ENCODE measurements at places on chromosomes 1 and 21.
A peak's percentile ranks its signal among the peaks of the same experiment; 100 is the strongest.

GRCh38 chr1:223831755-223832636 is 13.8 kb downstream of the TP53BP2 start:
- DNase-seq, result no peak

DNA sequence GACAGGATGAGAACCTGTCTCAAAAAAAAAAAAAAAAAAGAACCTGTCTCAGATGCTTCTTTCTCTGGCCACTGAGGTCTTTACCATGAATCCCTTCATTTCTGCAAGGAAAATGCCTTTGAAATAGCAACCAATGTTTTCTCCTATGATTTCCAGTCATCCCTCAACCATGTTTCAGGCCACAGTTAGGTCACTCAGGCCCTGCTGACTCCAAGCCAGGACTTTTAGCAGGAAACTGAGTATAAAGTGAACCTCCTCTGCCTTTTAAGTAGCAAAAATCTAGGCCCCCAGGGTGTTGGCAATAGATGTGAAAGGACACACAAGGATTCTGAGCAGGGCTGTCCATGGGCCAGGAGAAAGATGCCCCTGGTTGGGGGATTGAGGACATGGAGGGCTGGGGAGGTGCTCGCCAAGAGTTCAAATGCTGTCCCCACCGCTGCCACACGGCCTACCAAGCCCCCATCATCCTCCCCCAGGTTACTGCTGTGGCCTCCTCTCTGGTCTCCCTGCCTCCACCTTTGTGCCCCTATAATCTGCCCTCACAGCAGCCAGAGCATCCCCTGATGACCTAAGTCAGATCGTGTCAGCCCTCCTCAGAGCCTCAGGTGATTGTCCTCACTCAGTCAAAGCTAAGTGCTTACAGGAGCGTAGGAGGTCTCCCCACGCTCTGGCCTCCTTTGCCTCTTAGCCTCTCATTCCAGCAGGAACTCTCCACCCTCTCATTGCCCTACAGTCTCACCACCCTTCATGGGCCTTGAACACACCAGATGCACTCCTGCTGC is 54.6 kb downstream of the MATN1 start:
- no peak for DNase-seq

- DNase-seq, result no peak
Measured at GRCh38 chr1:78377356-78377928, 113.3 kb upstream of the PTGFR start.

DNA sequence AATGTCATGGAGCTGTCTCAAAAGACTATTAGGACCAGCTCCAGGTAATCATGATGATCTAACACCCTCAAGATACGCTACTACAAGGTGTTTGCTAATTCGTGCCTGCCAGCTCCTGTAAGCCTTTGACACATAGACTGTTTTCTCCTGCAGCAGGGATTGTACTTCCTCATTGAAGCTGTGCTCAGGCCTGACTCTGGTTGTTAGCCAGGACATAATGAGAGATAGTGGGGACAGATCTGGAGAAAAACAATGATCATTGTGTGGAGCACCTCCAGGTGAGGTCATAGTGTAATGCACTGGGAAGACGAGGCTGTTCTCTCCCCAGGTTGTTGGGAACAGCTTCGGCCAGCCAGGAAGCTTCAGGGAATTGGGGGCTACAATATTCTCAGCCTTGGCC is 94.6 kb downstream of the SETD4 start:
- DNase-seq, result no peak

DNA sequence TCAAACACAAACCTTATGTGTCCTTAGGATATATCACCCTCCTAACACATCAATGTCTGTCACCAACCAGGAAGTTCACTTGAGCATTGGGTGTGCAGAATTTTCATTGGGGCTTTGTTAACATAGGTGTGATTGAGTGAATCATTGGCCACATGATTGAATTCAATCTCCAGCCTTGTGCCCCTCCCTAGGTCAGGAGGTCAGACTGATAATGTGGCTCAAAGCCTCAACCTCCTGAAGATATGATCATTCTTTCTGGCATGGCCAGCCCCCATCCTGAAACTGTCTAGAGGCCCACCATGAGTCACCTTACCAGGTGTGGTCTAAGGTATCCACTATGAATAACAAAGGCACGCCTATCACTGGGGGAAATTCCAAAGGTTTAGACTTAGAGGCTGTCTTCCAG is 90.1 kb downstream of the PKN2 start:
- no peak for DNase-seq

DNA sequence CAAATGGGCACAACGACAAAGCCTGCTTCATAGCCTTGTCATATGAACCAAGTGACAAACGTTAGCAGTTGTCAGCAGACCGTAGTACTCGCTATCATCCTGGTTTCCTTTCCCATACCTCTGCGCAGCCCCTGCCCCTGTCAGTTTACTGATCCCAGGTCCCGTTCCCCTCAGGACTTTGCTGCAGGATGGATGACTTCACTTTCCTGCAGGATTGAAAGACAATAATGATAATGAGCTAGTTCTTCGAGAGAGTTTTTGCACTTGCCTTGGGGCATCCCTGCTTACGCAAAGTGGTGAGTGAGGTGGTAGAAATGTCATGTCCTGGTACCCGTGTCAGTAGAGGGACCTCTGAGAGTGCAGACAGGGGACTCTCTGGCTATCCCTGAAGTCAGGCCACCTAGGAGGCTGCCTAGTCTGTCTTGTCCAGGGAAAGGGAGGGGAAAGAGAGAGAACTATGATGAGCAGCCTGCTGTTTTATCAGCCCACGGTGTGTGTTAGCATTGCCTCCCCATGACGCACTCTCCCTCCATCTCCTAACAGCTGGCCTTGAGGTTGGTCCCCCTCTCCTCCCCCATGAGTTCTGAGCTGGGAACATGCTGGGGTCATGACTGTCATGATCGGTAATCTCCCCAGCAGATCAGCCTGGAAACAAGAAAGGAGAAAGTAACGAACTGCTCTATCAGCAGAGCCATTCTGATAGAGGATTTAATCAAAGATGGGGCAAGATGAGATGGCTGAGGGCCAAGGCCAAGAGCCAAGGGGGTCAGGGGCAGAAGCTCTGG is 53.7 kb downstream of the ELK4 start:
- no peak for DNase-seq

DNA sequence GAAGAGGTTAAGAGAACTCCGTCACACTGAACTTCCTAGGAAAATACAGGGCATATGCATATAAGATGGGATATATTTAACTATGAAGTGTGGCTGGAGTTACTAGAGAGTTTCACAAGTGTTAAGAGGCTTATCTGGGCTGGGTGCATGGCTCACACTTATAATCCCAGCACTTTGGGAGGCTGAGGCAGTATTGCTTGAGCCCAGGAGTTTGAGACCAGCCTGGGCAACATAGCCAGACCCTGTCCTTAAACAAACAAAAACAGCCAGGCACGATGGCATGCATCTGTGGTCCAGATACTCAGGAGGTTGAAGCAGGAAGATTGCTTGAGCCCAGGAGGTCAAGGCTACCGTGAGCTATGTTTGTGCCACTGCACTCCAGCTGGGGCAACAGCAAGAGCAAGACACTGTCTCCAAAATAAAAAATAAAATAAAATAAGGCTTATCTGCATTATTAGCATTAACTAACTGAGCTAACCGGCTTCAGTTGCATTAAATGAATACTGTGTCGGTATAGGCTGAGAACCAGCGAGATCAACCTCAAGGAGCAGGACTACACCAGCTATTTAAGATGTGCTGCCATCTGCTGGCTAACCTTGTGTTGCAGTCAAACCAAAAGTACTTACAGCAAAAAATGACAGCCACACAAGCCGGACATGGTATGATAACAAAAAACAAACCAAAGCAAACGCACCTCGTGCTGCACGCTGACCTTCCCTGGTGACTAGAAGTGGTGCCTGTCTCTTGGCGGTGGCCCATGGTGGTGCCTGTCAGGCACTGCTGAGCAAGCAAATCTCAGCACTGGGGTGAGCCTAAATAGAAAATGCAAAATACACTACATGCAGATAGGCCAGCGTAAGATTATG is 19.7 kb upstream of the RBBP5 start:
- peak; percentile 29 for DNase-seq

DNA sequence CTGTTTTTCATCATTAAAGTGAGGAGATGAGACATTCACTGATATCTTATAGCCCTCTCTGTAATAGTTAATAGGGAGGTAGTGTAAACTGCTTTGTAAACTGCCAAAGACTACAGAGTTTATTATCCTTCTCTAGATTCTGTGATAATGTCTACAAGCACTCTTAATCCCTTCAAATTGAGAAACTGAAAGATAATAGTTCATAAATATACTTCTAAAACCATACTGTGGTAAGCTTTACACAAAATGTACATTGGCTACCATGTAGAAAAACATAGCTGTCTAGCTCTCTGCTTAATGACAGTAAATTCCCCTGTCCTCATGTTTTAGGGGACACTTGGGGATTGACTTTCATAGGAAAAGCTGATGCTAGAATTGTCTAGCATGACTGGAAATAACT is 39.6 kb downstream of the CXADR start:
- DNase-seq, result no peak

DNA sequence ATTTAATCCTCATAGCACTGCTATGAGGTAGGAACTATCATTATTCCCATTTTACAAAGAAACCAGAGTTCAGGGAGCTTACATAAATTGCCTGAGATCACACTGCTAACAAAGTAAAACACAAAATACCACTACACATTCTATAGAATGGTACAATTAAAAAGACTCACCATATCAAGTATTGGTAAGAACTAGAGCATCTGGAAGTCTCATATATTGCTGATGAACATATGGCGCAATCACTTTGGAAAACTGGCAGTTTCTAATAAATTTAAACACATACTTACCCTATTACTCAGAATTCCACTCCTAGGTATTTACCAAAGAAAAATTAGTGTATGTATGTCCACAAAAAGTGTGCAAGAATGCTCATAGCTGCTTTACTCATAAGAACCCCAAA is 261.5 kb downstream of the RRAGC start:
- no peak for DNase-seq

DNA sequence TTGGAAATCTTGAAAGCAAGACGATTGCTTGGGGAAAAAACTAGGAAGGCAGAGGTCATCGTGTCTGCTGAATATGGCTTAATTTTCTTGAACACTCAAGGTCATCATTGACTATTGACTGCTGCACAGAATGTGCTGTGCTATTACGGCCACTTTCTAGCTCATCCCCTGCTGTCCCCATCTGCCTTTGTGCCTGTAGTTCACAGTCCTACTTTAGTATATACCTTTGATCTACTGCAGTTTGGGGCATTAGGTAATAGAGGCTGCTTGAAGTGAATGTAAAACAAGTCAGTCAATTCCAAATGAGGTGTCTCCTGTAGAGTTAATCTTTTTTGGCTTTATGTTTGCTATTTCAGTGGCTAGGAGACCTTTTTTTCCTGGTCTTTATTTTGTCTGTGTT is 8.3 kb downstream of the RAB4A start:
- DNase-seq, result no peak

GRCh38 chr1:43958351-43959255 is 11.2 kb upstream of the DPH2 start:
- no peak for DNase-seq

GRCh38 chr1:5811419-5811818 is 180.8 kb downstream of the NPHP4 start:
- DNase-seq, result no peak

DNA sequence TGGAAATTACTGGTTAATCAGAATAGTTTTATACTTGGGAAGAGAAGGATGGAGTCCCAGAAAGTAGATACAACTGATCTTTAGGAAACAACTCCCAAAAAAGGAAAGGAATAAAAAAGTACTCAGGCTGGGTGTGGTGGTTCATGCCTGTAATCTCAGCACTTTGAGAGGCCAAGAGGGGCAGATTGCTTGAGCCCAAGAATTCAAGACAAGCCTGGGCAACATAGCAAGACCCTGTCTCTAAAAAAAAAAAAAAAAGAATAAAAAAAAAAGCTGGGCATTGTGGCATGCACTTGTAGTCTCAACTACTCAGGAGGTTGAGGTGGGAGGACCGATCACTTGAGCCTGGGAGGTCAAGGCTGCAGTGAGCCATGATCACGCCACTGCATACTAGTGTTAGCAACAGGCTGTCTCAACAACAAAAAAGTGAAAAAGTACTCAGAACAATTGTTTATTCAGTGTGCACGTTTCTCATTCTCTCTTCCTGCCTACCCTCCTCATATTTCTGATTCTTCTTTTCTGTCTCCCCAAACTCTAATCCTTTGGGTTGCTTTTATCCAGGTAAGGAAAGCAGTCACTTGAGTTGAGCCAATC is 2.2 kb upstream of the DHCR24 start:
- no peak for DNase-seq

- no peak for DNase-seq
Measured at GRCh38 chr1:51928896-51929295, 50.4 kb upstream of the NRDC start.

- no peak for DNase-seq
Measured at GRCh38 chr1:85576266-85576641, 4.3 kb upstream of the CCN1 start.

GRCh38 chr1:87305762-87306161 is 22.9 kb upstream of the LMO4 start:
- DNase-seq, result no peak

DNA sequence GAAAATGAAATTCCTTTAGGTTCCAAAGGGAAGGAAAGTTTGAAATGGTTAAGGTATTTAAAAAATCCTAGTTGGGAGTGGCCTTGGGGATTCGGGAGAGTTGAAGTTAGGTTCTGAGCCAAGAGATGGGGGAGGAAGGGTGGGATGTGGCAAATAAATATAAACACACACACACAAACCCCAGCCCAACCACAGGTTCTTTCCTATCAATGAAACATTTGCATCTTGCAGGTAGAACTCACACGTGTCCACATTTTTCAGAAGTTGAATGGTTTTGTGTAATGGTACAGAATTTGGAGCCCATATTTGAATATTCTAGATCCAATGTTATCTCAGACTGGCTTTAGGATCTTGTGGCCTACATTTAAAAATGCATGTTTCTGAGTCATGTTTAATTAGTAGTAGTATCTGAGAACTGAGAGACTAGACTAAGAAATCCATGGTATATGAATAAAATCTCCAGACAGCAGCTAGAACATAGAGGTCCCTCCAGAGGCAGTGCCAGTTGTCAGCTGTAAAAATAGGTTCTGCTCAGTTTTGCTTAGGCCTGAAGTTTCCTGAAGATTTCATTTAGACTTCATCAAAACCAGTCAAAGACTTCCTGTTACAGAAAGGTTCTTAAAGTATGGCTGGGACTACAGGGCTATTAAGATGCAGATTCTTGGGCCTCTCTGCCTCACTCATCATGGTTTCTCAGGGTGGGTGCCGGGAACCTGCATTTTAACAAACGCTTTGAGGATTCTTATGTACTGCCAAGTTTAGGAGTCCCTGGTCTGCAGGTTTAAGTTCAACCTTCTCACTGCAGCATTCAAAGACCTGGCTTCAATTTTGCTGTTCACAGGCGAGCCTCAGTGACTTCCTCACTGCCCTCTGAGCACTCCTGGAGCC is 21.3 kb downstream of the RUNX1 start:
- DNase-seq, result no peak

GRCh38 chr1:104266612-104267011 is 516.9 kb downstream of the AMY1C start:
- DNase-seq, result no peak

DNA sequence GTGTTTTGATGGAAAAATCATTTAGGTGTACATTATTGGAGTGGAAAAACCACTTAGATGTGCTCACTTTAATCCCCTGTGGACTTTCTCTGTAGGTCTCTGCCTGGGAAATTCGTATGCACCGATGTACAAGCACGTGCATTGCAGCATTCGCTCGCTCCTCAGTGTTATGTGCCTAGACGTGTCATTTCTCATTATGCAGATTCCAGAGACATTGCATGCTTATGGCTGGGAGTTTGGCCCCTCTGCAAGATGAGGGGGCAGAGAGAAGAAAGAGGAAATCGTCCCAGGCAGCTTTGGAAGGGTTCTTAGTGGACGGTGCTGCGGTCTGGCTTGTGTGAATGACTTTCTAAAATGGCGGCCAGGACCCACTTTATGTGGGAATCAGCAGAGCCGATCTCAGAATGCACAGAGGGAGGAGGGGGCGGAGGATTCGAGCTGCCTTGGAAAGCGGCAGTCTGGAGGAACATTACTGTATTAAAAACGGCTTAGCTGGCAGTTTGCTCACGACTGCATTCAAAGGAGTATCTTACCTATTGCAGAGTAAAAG is 2.3 kb downstream of the SPEN start:
- DNase-seq, result no peak

Data from stimulated activated CD4-positive, alpha-beta T cell treated with anti-CD3 and anti-CD28 coated beads, Interleukin-1b, Interleukin-23, amount 100 ng/mL, for 1 hour (primary cell).